ENCODE measurements at places on chromosomes 2 and 18.

- DNase-seq, result no peak
Measured at GRCh38 chr2:2824588-2824987, 493.5 kb upstream of the MYT1L start.

DNA sequence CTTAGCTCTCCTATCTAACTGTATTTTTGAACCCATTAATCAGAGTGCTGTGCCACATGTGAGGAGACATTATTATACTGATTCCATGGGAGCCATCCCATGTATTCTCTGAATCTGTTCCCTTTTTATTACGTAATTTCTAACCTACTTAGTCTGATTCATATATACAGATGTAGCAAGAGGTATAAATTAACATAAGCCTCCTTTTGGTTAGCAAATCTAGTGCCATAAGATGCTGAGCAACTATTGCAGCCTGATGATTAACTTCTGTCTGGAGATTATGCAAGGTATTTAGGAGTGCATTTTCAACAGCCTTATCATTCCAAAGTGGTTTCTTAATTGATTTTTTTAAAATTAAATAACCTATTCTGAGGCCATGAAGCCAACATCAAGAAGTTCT is 114.1 kb upstream of the MSH2 start:
- no peak for DNase-seq

DNA sequence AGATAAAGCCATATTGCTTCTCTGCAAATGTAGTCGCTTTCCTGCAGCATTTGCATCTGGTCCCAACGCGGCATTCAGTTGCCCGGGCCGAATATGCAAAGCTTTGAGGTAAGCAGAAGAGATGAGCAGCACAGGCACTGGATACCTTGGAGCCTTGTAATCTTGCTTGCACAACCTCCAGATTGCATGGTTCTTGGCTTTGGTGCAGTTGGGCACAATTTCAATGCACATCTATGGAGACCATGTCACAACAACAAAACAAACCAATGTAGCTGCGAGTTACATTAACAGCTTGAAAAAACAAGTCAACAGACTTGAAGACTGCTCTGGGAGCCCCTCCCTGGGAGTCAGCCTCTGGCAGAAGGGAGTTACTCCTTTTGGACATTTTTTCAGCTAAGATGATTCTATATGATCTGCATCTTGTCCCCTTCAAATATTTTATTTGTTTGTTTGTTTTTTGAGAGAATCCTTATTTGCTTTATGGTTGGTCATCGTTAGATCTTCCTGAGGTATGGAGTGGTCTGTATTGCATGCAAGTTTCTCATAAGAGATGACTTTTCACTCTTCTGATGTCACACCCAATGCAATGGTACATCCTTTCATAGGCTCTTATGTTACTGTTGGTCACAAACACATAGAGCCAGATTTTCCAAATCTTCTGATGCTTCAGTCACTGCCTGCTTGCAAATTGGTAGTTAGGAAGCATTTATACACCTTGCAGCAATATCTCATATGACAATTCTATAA is 113.5 kb downstream of the EFEMP1 start:
- DNase-seq, result no peak

- DNase-seq, result no peak
Measured at GRCh38 chr18:3540805-3541548, 91.0 kb downstream of the TGIF1 start.

DNA sequence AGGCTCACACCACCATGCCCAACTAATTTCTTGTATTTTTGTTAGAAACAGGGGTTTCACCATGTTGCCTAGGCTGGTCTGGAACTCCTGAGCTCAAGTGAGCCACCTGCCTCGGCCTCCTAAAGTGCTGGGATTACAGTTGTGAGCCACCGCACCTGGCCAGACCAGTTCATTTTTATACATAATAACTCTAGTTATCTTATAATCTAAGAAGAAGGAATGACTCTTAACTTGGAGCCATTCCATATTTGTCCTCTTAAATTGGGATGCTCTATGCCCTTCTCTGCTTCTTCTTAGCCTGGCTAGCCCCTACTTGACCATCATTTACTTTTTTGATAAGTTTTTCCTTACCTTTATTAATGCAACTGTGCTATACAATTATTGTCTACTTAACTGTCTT is 2.9 kb downstream of the RBM44 start:
- DNase-seq, result no peak
